ENCODE measurements at places on chromosomes 1 and 21.

- no peak for DNase-seq
These were observed 102.4 kb upstream of the ETV3 start for GRCh38 chr1:157240495-157241184.

DNA sequence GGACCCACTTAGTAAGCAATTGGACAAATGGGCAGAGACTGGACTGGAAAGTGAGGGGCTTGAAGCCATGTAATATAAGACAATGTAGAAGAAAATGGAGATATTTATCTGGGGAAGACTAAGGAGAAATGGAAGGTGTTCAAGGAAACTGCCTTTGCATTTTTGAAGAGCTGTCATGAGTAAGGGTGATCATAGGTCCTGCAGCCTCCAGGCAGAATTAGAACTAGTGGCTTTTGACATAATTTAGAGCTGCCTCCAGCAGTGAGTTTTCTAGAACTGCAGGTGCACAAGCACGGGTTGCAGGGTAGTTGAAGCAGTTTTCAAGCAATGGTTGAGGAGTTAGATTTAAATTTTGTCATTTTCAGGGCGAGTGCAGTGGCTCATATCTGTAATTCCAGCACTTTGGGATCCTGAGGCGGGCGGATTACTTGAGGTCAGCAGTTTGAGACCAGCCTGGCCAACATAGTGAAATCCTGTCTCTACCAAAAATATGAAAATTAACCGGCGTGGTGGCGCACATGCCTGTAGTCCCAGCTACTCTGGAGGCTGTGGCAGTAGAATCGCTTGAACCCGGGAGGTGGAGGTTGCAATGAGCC lies 3.7 kb upstream of the CDC14A start:
- no peak for DNase-seq

- no peak for DNase-seq
These were observed 117.0 kb upstream of the ERRFI1 start for GRCh38 chr1:8142955-8143629.

GRCh38 chr1:206606867-206607266 lies 5.4 kb downstream of the EIF2D start:
- no peak for DNase-seq

DNA sequence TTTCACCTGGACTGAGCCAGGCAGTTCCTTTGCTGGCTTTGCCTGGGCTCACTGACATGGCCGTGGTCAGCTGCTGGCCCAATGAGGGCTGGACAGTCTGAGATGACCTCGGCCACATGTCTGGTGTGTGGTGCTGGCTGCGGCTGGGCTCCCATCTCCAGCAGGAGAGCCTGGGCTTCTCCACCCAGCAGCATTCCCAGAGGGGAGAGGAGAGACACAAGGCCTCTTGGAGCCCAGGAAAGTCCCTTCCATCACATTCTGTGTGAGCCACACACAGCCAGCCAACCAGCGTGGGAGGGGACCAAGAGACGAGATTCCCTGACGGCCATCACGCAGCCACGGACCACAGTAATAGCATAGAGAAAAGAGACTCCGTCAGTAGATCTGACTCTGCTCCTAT lies 21.1 kb upstream of the SUMO3 start:
- DNase-seq, result no peak

DNA sequence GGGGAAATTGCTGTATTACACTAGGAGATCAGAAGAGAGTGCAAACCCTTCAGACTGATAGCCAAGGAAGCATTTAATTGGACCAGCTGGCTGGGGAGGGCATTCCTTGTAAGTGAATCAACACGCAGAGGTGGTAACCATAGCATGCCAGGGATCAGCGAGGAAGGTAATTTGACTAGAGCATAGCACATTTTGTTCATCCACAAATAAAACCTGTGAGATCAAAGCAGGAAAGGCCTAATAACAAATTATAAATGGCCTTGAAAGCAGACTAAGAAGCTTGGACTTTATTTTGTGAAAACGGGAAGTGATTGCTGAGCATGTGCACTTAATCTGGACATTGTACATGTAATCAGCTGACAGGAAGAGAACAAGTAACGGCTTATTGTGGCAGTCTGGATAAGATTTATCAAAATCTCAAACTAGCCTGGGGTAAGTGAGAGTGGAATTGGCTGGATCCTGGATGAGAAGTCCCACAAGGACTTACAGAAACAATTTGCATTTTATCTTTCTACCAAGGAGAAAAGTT lies 11.7 kb upstream of the CD55 start:
- no peak for DNase-seq

DNA sequence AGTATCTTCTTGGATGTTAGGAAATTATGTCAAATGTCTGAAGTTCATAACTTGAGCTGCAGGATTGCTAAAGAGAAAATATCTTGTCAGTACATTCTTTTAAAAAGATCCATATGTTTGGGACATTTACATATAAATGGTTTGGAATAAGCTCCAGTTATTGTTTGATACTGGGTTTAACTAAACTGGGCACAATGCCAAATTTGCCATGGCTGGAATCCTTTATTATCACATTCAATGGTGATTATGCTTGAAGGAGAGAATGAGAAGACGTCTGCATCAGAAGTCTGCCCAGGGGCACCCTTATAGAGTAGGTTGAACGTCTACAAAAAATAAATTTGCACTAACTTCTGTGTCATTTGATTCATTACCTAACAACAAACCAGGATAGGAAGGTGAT lies 652.5 kb downstream of the AMY1C start:
- no peak for DNase-seq

GRCh38 chr1:245079021-245079609 lies 75.7 kb upstream of the KIF26B start:
- DNase-seq, result no peak

DNA sequence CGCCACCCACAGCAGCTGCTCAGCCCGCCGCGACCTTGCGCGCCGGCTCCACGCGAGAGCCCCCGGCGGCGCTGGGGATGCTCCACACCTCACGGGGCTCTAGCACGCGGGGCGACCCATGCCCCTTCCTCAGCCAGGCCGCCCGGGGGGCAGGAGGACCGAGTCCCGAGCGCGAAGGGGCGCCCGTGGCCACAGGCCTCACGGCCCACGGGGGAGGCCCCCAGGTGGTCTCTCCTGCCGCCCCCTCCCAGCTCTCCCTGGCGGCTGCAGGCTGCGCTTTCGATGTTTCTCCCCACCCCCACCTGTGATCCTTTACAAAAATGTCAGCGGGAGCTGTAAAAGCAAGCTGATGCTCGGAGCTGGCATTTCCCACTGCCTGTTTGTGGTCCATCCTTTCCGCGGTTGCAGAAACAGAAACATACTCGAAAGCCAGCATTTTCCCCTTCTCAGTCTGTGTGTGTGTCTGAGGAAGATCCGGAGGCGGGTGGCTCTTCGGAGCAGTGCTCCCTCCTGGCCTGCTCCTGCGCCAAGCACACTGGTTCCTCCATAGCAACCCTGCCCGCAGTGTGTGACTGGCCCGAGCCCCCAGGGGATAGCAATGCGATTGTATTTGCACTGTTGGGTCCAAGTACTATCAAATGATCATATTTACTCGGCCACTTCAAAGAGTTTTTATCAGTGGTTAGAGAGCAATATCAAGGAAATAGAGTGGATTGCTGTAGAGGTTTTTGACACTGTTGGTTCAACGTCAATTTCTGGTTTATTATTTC lies 2.1 kb downstream of the KIF26B start:
- no peak for DNase-seq

DNA sequence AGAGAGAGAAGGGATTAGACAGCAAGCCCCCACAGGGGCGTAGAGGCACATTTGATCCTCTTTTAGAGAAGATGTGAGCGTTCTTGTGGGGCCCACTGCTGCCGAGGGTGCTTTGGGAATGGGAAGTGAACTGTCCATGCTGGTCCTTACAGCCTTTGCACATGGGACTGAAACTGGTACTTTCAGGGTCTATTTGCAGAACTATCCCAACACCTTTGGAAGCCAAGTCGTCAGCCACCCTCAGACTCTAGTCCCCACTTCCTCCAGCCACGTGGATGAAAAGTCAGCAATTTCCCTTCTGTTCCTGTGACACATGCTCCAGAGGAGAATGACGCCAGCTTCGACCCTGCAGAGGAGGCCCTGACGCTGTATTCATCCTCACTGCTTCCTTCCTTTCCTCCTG lies 2.6 kb upstream of the RAB7B start:
- DNase-seq, result no peak

DNA sequence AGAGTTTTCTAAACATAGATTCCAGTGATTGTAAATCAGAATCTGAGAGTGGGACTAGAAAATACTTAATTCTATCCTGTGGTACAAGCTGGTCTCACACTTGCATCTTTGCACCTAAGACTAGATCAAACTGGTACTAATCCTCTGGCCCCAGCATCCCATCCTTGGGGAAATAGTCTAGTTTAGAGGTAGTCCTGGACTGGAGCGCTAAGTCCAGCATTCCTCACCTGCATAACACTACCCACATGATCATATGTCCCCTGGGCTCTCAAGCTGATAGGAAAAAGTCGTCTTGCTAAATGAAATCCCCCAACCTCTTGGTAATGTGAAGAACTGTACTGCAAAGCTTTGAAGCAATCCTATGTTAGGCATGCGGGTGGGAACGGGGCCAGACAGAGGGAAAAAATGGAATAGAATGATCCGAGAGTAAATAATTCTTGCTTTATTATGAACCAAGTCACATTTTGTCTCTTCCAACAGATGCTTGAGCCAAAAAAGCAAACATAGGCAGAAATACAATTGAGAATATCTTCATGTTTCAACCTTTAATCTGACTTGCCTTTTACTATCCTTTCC lies 4.8 kb downstream of the COX20 start:
- no peak for DNase-seq

DNA sequence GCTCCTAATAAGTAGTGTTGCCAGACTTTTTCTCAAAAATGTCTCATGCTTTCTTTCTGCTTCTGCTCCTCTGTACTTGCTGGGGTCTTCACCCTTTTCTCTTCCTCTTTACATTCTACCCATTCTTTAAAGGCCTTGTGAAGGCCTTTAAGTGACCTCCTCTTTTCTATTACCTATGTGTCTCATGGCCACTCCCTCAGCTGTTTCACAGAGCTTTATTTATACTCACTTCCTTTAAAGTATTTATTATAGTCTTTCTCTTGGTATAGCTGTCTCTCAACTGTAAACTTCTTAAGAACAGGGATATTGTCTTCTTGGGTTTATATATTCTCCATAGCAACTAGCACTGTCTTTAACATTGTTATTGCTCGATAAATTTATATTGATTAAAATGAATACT lies 792 bp downstream of the GOLPH3L start:
- DNase-seq, result no peak

GRCh38 chr1:241343956-241344355 lies 13.0 kb downstream of the RGS7 start:
- DNase-seq, result no peak

- DNase-seq, result no peak
These were observed 32.9 kb downstream of the SERINC2 start for GRCh38 chr1:31445951-31446350.

- DNase-seq, result no peak
These were observed 12.5 kb downstream of the H6PD start for GRCh38 chr1:9246841-9247785.

All from naive B cell (primary cell).